ENCODE measurements at places on chromosomes 11 and 22.

DNA sequence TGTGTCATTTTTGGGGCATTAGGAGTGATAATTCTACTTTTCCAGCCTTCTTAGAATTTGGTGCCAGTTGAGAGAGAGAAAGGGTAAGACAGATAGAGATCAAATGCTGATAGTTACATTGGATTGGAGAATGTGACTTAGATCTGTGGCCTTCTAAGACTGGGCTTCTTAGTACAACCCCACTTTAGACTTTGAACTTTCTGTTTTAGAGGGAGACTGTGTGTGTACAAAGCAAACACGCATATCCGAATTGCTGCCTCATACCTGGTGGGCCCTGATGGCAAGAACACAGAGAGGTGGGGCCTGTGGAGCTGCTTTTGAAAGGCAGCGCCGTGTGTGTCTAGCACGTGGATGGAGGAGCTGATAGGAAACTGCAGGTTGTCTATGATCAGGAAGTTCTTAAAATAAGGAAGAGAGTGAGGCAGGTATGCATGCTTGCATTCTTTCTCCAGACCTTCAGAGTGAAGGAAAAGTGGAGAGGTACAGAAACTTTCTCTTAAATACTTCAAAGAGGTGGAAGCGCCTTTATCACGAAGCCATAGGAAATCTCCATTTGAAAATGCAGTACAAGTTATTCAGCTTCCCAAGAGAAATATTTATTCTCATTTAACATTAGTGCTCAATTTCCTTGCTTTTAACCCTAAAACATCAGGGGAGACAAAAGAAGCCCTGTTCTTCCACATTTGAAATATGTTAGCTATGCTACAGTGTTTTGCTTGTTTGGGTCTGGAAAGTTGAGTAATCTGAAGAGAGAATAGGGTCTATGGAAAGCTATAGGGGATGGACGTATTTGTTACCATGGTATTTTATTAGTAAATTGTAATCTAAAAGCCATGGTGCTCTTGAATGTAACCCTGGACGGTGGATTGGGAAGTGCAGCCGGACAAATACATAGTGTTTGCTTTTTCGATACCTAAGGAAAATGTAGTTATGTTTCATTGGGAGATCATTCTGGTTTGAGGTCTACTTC is 13.7 kb downstream of the PDHX start:
- DNase-seq, result no peak

DNA sequence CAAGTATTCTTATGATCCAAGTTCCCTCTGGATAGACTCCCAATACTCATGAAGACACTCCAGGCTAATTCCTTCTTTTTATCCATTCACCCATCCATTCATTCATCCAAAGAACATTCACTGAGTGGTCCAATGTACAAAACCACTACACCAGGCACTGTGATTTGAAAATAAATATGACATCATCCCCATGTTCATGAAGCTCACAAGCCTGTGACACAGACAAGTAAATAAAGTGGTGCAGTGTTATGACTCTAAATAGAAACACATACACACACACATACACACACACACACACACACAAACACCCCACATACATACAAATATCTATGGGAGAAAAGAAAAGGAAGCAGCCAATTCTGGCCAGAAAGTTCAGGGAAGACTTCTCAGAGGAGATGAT is 35.5 kb downstream of the MTMR2 start:
- no peak for DNase-seq

DNA sequence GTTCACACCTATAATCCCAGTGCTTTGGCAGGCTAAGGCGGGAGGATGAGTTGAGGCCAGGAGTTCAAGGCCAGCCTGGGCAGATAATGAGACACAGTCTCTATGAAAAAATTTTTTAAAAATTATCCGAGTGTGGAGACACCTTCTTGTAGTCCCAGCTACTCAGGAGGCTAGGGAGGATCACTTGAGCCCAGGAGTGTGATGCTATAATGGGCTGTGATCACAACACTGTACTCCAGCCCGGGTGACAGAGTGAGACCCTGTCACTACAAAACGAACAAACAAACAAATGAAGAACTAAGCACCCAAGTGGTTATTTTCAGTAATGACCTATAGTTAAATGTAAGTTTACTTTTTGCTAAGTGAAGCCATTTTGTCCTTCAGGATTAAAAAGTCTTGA is 32.3 kb downstream of the ANO5 start:
- DNase-seq, result no peak

DNA sequence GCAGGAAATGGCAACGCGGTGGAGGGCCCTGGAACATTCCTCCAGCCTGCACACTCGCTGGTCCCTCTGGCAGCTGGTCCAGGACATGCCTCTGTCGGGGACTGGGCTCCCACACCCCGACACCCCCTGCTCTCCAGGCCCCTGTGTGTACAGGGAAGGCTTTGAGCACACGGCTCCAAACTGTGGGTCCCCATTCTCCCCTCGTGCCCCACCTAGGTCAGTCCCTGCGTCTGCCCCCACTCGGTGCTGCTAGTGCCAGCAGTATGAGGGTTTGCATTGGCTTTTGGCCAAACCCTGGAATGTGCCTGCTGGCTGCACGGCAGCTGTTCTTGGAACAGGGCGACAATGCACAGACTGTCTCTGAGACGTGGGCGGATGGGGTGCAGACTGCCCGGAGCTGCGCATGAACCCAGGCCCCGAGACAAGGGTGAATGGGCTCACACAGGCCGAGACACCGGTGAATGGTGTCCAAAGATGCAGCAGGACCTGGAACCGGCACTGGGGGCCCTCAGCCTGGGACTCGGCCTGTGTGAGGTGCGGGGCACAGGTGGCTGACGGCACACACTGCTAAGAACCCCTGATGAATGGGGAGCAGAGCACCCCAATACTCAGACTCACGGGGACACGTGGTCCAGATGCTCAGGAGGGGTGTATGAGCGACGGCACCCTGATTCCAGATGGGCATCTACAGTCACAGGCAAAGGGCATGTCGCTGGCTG is 7.5 kb upstream of the SYT8 start:
- DNase-seq, result no peak
